NCI-H226 (cell line): ENCODE measurements at places on chromosomes 16 and 17.

DNA sequence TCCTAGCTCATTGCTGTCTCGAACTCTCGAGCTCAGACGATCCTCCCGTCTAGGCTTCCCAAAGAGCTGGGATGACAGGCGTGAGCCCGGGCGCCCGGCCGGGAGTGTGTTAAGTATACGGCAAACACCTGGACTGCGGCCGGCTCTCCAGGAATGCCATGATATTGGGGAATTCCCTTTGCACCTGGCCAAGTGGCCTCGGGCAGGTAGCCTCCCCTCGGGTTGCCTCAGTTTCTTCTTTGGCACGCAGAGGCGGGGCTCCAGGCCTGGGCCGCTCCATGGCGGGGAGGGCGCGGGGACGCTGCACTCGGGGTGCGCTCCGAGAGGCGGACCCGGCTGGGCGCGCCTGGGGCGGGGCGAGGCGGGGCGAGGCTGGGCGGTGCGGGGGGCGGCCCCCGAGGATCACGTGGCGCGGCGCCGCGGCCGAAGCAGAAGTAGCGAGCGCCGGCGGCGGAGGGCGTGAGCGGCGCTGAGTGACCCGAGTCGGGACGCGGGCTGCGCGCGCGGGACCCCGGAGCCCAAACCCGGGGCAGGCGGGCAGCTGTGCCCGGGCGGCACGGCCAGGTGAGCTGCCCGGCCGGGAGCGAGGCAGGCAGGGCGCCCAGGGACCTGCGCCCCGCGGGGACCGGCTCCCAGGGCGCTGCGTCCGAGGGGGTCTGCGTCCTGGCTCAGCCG, at the start of gene PLCG2:
PLCG2 (plus strand) TSS at position 431 of the 675 bp plus-strand sequence. CDS start 6,699 bp downstream, outside the sequence.
- peak; percentile 63 for DNase-seq

- no peak for DNase-seq
Measured at GRCh38 chr16:69371564-69371963, 14.2 kb downstream of the TERF2 start.

GRCh38 chr16:5895976-5896375, 798.4 kb upstream of the EEF2KMT start:
- DNase-seq = no peak

- DNase-seq = peak; percentile 38
Measured at GRCh38 chr16:75340741-75341491, 89.5 kb upstream of the BCAR1 start.

DNA sequence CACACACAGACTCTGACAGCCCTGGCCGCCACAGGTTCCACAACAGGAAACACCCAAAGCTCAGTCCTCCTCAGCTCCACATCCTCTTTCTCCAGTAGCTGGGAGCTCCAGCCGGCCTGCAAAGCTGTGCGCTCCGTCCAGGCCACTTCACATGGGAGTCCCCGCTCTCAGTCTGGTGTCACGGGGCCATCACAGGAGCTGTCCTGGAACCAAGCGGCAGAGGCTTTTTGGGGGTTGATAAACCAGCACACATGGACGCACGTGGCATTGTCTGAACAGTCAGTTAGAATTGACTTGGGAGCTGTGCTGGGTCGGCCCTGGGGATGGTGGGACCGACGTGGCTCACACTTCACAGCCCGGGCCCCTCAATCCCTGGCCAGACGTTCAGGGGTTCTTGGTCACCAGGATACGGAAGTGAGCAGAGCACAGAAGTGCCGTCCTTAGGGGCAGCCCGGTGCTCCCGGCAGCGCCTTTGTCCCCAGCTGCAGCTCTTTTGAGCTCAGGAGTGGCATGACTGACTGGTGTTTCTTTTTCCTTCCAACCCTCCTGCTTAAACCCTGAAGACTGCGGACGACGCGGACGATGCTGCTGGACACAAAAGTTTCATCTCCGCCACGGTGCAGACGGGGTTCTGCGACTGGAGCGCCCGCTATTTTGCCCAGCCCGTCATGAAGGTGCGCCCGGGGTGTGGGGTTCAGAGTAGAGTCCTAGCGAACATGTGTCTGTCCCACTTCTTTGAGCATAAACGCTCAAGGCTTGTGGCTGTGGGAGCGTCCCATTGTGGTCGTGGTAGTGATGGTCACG, 66.6 kb upstream of the CHMP6 start:
- no peak for DNase-seq

DNA sequence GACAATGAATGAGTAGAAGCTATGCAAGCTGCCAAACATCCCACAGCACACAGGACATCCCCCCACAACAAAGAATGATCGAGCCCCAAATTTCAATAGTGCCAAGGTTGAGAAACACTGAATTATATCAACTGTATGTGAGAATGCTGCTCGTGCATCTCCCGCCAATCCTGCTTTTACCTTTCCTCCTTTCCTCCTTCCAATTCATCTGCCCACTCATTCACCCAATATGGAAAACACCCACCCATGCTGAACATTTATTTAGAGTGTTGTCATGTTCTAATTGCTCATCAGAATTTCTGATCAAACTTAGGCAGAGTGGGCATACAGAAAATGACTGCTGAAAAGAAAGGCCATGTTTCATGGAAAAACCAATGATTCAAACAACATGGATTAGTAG, 183.0 kb downstream of the TMEM114 start:
- no peak for DNase-seq
